ENCODE measurements at places on chromosomes 2 and 18.

- DNase-seq = no peak
Measured at GRCh38 chr18:51953521-51953920, 386.5 kb upstream of the DCC start.

DNA sequence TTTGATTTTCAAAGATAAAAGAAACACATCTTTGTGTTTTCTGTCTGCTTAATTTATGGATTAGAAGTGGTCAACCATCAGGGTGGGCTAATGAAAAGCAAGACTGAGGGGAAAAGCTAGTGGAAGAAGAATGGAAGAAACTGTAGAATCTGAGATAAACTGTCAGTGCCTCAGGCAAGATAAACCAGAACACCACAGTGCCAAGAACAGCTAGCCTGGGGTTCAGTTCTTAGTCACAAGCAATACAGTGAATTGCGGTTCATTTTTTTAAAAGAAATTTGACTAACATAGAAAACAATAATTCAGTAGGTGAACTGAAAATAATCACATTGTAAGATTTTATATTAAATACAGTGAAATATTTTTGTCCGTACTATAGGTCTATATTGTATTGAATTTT is 22.0 kb upstream of the LNPK start:
- DNase-seq = no peak

DNA sequence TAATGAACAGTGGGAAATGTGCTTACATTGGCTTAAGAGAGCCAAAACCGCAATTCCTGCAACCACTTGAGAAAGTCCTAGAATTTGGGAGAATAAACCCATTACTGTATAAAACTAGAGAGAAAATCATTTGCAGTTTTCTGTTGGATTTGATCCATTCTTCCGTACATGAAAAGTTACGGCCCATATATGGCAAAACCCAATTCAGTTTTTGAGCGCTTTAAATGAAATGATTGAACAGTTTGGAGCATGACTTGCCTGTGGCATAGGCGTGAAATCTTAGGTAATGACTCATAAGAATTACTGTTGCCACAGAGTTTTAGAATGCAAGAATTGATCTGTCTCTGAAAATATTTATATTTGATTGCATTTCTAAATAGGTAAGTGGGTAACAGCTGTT is 52.0 kb downstream of the PHLPP1 start:
- no peak for DNase-seq

DNA sequence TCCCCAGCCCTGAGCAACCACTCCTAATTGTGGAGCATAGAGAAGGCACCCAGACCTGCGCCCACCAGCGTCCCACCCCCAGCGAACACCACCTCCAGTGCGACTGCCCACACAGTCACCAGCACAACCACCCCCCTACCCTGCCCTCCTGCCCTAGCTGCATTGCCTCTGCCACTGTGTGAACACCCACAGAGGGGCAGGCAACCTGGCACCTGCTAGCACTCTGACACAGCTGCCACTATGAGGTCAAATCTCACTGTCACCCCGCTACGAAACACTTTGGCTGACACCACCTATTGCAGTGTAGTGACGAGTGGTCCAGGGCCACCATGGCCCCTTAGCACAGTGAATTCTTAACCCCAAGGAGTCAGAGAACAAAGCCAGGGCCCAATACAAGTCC is 14.1 kb upstream of the EIF2AK3 start:
- no peak for DNase-seq

GRCh38 chr2:128164311-128164710 is 73.3 kb downstream of the UGGT1 start:
- no peak for DNase-seq

GRCh38 chr18:49021433-49022129 is 70.8 kb upstream of the SMAD7 start:
- peak; percentile 62 for DNase-seq

GRCh38 chr18:73023975-73024374 is 156.2 kb upstream of the NETO1 start:
- DNase-seq = no peak

Data from hematopoietic multipotent progenitor cell treated with erythropoietin and hydrocortisone succinate and interleukin-3 and kit ligand, for 8 days (in vitro differentiated cells).